ENCODE measurements at places on chromosomes 7 and 10.

- no peak for DNase-seq
These were observed 210.5 kb upstream of the KLF6 start for GRCh38 chr10:3995302-3996210.

DNA sequence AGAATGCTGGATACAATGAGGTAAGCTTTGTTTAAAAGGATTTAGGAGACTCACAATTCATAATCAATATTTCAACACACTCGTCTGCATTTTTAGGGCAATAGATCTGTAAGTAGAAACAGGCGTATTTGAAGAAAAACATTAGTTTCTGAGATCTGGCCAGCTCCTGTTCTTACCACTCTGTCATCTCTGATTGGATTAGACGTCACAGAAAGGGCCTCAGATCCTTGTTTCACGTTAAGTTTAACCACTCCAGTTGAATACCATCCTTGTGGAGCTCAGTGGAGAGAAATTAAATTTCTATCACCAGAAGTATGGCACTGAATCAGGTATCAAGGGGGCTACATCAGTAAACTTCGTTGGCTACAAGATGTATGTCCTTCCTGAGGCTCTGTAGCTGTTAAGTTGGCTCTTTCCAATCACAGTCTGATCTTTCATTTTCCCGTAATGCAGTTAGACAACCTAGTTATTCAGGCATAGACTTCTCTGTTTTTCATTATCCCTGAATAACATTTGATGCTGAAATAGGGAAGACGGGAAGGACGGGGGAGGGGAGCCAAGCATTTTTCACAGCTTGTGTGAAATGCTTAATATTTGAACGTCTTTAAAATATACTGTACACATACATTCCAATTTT lies 659.2 kb upstream of the GALNT17 start:
- no peak for DNase-seq

- no peak for DNase-seq
These were observed 302.1 kb downstream of the ABCA13 start for GRCh38 chr7:48473205-48473865.

GRCh38 chr10:13883636-13884444 lies 297.1 kb downstream of the PRPF18 start:
- no peak for DNase-seq

DNA sequence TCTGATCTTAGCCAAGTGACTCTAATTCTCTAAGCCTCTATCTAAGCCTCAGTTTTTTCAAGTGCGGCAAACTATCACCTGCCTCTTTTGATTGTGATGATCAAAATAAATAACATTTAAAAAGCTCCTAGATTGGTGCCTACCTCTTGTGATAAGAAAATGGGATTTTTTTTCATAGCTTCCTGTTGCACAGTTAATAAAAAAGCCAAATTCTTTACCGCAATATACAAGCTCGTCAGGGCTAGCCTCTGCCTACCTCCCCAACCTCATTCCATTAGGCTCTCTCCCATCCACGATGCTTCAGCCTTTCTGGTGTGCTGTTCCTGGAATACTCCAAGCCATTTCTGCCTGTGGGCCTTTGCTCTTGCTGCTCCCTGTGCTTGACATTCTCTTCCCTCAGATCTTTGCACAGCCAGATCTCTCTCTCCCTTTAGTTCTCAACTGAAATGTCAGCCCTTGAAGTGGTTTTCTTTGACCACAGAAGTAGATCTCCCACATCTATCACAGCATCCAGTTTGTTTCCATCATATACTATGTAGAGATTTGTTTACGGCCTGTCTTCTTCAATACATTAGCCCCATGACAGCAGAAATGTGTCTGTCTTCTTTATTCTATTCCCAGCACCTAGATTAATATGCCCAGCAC lies 48.8 kb downstream of the SFR1 start:
- no peak for DNase-seq

DNA sequence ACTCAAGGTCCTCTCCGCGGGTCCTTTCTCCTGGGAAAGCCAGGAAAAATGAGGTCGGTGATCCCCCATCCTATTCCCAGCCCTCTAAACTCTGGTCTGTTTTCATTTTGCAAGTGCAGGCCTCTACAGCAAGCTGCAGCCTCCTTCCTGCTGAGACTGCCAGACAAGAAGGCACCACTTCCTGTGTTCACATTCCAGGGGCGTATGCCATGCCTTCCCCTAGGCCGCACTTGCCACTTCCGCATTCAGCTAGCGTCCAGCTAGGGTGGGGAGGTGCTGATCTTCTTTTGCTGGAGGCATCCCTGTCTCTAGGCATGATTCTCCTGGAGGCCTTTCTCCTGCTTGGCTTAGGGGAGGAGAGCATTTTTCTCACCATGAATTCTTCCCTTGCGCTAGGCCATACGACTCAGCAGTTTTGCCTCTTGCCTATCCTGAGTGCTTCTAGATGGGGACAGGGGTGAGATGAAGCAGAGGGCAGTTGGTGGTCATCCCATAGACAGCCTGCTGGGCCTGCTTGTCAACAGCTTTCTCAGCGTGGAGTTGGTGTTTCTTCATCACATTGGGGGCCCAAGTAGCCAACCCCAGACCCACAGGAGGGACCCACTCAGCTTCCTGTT lies 328.9 kb downstream of the RPS24 start:
- DNase-seq, result no peak

DNA sequence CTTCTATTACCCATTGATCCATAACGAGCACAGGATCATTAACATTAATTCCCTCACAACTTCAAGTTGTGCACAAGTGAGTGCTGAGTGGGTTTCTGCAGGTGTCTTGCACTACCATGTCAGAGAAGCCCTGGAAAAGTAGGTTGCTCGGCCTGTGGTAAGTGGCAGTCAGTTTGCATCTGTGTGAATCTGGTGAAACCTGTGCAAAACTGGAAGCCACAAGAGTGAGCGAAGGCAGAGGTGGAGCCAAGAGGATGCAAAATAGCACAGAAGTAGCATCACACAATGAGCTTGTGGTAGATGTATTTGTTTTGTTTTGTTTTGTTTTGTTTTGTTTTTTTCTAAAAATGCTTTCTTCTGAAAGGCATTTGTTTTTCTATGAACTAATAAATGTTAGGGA lies 181.5 kb downstream of the THSD7A start:
- no peak for DNase-seq

GRCh38 chr10:117175901-117176534 lies 21.3 kb upstream of the KCNK18 start:
- DNase-seq, result peak; percentile 81

DNA sequence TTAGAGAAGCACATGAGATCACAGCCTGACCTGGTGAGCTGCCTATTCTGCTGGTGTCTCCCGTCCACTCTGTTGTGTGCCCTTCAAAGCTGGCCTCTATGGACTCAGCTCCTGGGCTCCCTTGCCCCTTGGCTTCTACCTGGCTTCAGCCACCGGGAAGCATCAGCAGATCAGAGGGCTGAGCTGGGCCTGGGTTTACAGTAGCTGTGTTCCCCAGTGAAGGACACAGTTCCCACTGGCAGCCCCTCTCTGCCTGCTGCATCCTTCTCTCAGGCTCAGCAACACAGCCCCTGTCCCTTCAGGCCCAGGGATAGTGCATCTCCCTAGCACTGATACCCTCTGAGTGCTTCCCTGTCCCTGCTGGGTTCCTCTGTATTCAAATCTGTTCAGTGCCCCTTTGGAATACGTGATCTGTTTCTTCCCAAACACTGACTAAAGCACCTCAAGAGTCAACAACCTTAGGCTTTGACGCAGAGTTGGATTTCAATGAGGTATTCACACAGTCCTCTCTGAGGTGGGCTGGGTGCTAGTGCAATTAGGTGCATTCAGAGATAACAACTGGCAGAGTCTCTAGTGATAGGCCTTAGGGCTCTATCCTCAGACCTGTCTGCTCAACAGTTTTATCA lies 109.8 kb downstream of the GRID1 start:
- DNase-seq, result no peak

- DNase-seq, result no peak
These were observed 3.1 kb upstream of the ADAM12 start for GRCh38 chr10:126391192-126391885.

DNA sequence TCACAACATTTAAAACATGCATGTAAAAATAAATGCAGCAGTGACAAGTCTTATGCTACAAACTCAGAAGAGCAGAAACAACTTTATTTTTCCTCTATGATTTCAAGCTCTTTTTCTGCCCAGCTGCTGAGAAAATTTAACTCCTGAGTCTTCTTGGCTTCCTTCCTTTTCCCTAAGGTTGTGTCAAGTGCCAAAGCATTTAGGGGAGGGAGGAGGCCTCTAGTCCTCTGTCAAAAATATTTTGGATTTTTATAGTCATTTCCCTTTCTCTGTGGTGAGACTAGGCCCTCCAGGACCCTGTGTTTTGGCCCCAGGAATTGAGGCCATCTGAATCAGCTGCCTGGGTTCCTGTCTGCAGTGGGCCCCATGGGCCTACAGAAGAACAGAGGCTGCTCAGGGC lies 11.0 kb upstream of the PILRB start:
- no peak for DNase-seq

GRCh38 chr7:69663911-69664832 lies 65.9 kb downstream of the AUTS2 start:
- no peak for DNase-seq

GRCh38 chr7:77409739-77410547 lies 6.2 kb downstream of the GSAP start:
- no peak for DNase-seq

DNA sequence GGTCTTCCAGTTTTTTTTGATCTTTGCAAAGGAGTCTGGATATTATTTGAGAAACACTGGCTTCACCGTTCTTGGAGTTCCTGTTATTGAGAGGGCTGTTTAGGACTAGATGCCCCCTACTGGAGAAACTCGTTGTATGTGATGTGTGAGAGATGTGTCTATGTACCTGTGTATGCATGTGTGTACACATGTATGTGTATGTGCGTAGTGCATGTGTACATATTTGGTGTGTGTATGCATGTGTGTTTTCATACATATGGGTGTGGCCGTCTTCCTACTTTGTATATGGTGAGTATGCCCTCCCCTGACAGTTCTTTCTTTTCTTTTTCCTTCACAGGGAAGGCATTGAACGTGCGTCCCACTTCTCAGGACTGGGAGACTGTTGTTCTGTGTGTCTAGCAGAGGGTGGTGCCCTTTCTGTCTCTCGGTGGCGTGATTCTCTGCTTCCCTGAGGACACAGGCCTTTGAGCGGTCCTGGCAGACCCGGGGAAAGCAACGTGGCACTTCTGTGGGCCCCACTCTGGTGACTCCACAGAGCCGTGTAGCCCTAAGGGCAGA lies 3.0 kb upstream of the CALHM3 start:
- DNase-seq, result peak; percentile 71

DNA sequence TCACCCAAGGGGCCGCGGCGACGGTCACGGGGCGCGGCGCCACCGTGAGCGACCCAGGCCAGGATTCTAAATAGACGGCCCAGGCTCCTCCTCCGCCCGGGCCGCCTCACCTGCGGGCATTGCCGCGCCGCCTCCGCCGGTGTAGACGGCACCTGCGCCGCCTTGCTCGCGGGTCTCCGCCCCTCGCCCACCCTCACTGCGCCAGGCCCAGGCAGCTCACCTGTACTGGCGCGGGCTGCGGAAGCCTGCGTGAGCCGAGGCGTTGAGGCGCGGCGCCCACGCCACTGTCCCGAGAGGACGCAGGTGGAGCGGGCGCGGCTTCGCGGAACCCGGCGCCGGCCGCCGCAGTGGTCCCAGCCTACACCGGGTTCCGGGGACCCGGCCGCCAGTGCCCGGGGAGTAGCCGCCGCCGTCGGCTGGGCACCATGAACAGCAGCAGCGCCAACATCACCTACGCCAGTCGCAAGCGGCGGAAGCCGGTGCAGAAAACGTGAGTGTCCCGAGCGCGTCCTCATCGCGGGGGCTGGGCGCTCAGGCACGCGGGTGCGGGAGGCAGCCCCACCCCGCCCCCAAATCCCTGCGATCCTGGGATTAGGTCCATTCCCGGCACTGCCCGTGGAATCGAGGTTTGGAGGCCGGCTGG lies 509 bp downstream of the AHR start:
- peak; percentile 65 for DNase-seq

GRCh38 chr10:96639899-96640298 lies 53.1 kb upstream of the TM9SF3 start:
- DNase-seq, result no peak

- no peak for DNase-seq
These were observed 75.6 kb upstream of the INSIG1 start for GRCh38 chr7:155222061-155222460.

DNA sequence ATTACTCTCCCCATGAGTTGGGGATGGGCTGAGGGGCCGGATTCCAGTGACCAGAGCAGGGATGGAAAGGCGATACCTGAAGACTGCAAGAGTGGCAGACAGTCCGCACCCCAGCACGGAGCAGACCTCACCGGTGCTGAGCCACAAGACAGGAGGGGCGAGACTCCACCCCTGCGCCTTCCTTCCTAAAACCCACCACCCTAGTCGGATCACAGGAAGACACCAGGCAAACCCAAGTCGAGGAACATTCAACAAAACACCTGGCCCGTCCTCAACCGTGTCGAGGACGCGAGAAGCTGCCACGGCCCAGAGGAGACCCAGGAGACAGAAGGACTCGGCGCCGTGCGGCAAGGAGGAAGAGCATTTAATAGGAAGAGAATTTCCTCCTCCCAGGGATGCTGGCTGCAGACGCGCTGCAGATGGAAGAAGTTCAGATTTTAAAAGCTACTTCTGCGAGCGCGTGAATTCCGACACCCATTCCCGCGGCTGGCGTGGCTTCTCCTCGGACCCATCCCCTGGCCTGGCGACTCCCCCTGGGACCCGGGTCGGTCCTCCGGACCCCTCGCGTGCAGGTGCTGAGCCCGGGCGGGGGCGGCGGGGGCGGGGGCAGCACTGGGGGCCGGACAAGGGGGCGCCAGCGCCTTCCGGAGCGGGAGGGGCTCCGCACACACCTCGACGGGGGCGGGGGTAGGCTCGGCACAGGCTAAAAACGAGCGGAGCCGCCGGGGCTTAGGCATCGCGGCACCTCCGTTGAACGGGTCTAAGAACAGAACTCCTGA lies 563 bp upstream of the UTF1 start:
- no peak for DNase-seq

DNA sequence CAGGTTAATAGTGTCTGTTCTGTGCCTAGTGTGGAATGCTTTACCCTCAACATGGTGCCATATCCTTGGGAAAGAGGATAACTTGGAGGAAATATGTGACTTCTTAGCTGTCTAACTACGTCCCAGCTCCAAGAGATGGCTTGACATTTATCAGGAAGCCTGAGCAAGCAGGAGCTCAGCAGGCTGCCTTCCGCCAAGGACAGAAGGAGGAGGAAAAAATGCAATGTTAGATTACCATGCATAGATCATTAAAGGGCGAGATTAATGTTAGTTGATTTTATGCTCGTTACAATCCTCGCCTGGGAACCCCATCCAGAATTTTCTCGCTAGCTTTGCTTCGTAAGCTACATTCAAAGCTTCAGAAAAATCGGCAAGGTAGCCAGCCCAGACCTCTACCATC lies 97.8 kb downstream of the GFRA1 start:
- DNase-seq, result no peak

DNA sequence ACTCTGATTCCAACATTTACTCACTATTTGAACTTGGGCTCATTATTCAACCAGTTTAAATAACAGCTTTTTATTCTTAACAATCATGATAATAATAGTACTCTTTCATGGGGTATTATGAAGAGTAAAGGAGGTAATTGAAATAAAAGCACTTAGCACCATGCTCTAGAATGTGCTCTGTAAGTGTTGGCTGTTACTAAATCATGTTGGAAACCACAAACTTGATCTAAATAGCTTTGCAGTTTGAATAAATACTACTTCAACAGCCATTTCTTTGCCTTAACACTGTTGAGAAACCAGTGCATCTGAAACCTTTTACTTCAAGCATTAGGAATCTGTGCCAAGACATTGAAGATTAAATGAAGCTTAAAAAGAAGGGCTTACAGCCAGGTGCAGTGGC lies 7.9 kb upstream of the UPF2 start:
- no peak for DNase-seq

GRCh38 chr7:98213296-98213887 lies 2.2 kb downstream of the BHLHA15 start:
- no peak for DNase-seq

GRCh38 chr10:78162853-78163252 lies 129.2 kb downstream of the RPS24 start:
- DNase-seq, result no peak
